ENCODE measurements at places on chromosomes 2 and 18.

- no peak for DNase-seq
These were observed 69.0 kb upstream of the LMAN1 start for GRCh38 chr18:59428018-59428417.

DNA sequence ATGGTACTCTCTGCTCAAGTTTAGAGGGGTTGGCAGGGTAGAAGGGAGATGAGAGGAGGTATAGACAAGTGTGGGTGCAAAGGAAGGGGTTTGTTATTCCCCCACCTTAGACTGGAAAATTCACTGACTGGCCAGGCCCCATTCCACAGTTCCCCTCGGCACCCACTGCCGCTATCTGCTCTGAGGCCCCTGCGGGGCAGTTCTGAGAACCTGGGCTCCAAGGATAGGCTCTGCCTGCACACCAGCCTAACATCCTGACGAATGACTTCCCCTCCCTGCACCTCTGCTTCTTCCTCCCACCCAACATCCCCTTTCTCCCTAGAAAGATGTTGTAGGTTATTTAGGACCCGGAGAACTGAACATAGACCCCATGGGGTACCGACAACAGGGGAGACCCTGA, 303.9 kb upstream of the HDAC4 start:
- DNase-seq, result no peak

- DNase-seq, result no peak
These were observed 116.9 kb downstream of the RIF1 start for GRCh38 chr2:151526572-151527090.

DNA sequence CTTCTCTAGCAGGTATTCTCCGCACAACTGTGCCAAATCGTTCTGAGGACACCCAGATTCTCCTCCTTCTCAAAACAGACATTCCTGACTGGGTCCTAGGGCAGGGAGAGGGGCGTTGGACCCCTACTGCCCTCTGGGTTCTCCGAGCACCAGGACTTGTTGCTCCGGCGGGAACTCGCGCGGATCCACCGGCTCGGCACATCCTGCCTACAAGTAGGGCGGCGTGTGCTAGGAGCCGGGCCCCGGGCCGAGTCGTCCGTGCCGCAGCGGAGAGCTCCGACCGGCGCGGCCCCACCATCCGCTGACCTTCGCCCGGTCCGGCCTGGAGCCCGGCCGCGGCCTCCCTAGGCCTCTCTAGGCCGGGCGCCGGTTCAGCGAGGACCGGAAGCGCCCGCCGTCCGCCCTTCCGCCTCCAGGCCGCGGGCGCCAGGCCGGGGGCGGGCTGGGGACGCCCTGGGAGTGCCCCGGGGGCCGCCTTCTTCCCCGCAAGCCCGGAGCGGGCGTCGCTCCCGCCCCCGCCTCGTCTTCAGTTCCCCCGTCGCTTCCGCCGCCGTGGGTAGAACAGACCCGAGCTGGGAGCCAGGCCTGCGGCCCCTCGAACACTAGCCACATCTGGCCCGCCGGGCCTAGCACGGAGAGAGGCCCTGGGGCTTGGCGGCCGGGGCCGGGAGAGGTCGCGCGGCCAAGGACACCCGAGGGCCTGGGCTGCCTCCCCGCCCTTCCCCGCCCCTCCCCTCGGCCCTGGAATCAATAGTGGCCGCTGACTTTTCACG, 7.6 kb upstream of the ONECUT2 start:
- DNase-seq, result no peak

Measured in activated CD4-positive, alpha-beta T cell treated with anti-CD3 and anti-CD28 coated beads, Interleukin-2, amount 50 U/mL, for 4 hours (primary cell).